Muscle of leg (tissue), 16 donors: ENCODE measurements at places on chromosomes 11 and 22. TPM values are rescaled to one million over a fixed set of nuclear protein-coding genes. Genes with fewer than 3 reads are reported as not detected.

- DNase-seq = no peak
These were observed 670.2 kb downstream of the TBC1D22A start for GRCh38 chr22:47432683-47433082.

GRCh38 chr11:100863080-100863581, 176.0 kb downstream of the ARHGAP42 start:
- DNase-seq = peak; percentile 78

DNA sequence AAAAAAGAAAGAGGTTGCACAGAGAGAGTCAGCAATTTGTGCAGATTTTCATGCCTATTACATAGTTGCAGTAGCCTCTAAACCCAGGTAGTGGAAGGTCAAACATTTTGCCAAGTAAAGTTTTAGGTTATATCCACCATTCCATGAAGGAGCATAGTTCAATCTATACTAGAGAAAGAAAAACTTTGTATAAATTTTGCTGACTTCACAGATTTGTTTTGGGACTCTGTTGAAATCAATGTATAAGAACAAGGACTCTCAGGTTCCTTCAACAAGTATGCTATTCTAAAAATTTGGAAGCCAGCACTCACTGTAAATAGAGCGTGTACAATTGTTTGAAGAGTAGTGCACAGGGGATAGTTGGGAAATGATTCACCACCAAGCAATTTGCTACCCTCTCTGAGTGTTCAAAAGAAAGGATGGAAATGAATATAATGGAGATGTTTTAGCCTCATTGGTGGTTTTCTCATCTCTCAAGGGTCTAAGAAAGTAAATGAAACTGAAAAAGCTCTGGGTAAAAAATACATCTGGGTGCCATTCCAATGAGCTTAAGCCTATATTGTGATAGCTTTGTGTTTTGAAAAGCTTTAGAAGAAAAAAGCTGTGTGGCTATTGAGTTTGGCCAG, 508.4 kb upstream of the LUZP2 start:
- DNase-seq = peak; percentile 7

TNNI2 gene
- 2,520 TPM for polyA plus RNA-seq

- DNase-seq = peak; percentile 65
These were observed 3.2 kb upstream of the BDNF start for GRCh38 chr11:27703481-27703880.

MPEG1 gene
- polyA plus RNA-seq = 11.9 TPM

- DNase-seq = no peak
These were observed 39.5 kb upstream of the SLC1A2 start for GRCh38 chr11:35458846-35459245.

DNA sequence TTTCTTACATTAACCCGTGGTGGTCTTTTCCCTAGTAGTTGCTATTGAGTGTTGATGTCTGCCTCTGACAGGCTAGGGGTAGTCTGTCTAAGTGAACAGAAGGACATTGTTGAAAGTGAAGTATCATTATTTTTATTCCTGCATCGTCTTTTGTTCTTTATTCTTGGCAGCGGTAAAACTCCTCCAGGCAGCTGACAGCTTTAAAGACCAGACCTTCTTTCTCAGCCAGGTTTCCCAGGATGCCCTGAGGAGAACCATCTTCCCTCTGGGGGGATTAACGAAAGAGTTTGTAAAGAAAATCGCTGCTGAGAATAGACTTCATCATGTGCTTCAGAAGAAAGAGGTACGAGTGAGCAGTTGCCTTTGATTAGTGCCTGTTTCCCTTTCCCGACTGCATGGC, 14.6 kb downstream of the TRMU start:
- no peak for DNase-seq

DNA sequence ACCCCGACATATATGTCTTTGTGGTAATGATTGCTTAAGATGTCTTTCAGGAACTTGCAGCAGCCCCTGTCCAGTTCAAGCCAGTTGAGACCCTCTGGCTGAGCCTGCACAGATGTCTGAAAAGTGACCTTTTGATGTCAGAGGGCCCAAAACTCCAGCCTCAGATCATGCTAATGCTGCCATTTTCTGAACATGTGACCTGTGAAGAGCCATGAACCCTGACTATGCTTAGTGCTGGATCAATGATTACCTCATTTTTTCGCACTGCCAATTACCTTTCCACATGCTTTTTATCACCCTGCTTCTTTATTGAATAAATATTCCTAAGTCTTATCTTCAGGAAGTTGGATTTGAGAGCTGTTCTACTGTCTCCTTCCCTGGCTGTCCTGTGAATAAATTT, 6.9 kb upstream of the CYP2R1 start:
- no peak for DNase-seq

DNA sequence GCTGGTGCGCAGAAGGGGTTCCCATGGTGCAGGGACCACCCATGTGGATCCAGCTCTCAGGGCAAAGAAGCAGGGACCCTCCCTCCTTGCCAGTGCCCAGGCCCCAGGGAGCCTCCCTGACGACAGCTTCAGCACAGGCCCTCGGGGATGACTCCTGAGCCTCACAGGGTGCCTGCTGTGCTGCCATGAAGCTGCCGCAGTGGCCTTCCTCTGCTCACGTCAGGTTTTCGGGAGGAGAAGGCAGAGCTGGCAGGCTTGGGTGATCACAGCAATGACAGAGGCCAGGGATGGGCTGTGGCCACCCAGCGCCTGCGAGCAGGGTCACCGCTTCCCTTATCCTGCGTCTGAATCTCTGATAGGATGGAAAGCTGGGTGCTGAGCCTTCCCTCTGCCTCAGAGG, 276.2 kb downstream of the BRD1 start:
- no peak for DNase-seq

TEX12 gene
- 0.23 TPM for polyA plus RNA-seq

SCN3B gene
- polyA plus RNA-seq = 19.2 TPM

USH1C gene
- polyA plus RNA-seq = 11.4 TPM

DNA sequence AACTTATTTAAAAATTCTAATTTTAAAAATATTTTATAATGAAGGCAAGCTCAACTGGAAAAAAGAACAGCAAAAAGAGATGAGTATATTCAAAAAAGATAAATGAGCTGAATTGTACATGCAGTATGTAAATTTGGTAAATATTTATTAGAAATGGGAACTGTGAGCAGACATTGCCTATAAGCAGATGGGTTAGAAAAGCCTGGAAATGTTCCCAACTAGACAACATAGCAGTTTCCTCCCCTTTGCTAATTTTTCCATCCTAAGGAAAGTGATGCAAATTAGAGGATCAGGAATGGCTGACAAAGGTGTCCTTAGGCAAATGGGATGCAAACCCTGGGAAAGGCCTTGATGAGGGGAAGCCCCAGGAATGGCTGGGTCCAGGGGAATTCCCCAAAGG, 37.2 kb downstream of the TP53I11 start:
- no peak for DNase-seq

HBD gene
- polyA plus RNA-seq = 0.59 TPM

GRCh38 chr11:17423533-17424310, 35.3 kb upstream of the KCNJ11 start:
- no peak for DNase-seq

DNA sequence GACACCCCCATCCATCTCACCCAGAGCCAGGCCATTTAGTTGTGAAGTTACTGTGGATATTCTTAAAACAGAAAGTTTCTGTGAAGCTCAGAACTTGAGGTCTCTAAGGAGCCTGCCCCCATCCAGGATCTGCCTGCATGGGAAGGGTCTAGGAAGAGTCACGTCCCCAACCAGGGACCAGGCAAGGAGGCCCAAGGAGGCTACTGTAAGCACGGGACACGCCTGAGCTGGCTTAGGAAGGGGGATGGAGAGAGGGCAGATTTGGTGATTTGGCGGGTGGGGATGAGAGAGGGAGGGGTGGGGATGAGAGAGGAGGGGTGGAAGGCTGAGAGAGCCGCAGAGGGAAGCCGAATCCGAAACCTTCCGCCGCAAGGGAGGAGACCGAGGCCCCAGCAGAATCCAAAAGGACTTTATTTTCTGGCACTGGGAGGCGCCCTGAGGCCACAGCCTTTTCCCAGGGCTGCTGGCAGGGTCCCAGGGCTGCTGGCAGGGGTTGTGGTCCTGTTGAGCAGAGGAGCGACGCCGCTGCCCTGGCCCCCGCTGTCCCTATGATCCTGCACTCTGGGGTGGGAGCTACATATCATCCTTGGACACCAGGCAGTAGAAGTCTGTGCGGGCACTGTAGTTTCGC, 9.4 kb downstream of the SIGIRR start:
- DNase-seq = no peak

DNA sequence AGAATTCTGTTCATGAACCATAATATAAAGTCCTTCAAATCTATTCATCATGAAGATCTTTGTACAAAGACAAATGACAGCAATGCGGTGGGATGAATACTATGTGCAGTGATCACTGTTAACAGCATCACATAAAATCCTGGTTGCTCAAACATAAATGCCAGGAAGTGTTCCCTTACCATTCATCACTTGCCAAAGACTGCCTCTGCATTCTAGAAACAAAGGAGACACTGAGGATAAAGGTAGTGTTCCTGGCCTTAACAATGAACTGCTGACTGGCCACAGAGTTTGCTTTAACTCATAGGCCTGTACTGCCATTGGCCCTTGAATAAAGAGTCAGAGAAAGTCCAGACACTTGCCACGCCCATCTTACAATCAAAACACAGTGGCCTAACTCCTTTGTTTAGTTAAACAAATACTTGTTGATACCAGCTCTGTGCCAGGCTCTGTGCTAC, 29.5 kb downstream of the C2CD3 start:
- no peak for DNase-seq

GRCh38 chr11:12724301-12725054, 50.3 kb downstream of the TEAD1 start:
- DNase-seq = peak; percentile 80

RIN1 gene
- 9.6 TPM for polyA plus RNA-seq

DNA sequence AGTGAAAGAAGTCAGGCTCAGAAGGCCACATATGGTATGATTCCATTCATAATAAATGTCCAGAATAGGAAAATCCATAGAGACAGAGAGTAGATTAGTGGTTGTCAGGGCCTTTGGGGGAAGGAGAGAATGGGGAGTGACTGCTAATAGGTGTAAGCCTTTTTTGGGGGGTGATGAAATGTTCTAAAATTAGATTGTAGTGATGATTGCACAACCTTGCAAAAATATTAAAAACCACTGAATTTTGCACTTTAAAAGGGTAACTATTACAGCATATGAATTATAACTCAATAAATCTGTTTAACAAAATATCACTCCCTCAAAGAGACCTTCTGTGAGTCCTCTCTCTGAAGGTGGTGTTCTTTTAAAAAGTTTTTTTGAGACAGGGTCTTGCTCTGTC, 72.3 kb upstream of the GRK3 start:
- no peak for DNase-seq

GRCh38 chr11:125111001-125111342, 454 bp downstream of the TMEM218 start:
- no peak for DNase-seq

DNA sequence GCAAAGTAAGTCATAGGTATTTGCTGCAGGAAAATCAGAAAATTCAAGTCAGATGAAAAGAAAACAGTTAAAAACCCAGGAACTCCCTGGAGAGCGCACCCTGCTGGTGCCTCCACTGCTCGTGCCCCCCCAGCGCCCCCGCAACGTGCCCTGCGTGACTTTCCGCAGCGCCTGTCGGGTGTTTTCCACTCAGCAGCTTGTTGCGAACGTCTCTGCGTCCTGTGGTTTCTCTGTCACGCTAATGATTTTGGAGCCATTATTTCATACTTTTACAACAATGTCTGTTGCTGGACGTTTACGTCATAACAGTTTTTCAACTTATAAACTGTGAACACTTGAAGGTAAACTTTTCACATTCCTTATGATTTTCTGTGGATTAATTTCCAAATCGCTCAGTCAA, 5.0 kb downstream of the CRELD2 start:
- DNase-seq = no peak

- peak; percentile 56 for DNase-seq
These were observed 13.6 kb downstream of the KCNJ5 start for GRCh38 chr11:128904656-128905344.

GRCh38 chr11:115924744-115925567, 420.7 kb upstream of the CADM1 start:
- DNase-seq = no peak

TRIM51 gene
- not detected for polyA plus RNA-seq

GRCh38 chr11:76415073-76415472, 29.7 kb upstream of the EMSY start:
- no peak for DNase-seq

- DNase-seq = no peak
These were observed 130.4 kb upstream of the TEAD1 start for GRCh38 chr11:12543596-12544415.

IFITM5 gene
- polyA plus RNA-seq = not detected

- DNase-seq = no peak
These were observed 94.1 kb downstream of the KCNQ1 start for GRCh38 chr11:2538951-2539350.

POTEH gene
- polyA plus RNA-seq = not detected

OR4B1 gene
- polyA plus RNA-seq = not detected

- DNase-seq = peak; percentile 73
These were observed 93.6 kb upstream of the CD44 start for GRCh38 chr11:35045236-35045820.

DNA sequence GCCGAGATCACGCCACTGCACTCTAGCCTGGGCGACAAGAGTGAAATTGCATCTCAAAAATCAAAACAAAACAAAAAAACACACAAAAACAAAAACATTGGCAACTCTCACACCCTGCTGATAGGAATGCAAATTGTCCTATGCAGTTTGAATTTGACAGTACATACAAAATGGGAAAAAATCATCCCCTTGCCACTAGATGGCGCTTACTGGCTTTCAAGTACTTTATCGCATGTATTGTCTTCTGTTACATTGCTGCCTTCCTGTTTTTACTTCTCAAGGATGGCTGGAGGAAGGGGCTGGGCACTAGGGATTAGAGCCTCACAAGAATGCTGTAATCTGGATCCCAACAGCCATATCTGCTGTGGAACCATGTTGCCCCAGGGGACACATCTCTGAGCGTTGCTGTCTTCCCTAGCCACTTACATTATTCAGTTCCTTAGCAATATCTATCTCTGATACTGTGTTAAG, 59.4 kb upstream of the A4GALT start:
- DNase-seq = peak; percentile 95

FAM118A gene
- 17.8 TPM for polyA plus RNA-seq

- peak; percentile 50 for DNase-seq
These were observed 4.8 kb downstream of the ROBO4 start for GRCh38 chr11:124892750-124893454.

KLHDC7B gene
- polyA plus RNA-seq = not detected

GRCh38 chr11:114077482-114078305, 18.2 kb downstream of the ZBTB16 start:
- DNase-seq = no peak

- DNase-seq = no peak
These were observed at the start of gene OR51B5 for GRCh38 chr11:5343474-5344335. Gene OR51B5, minus strand, starts transcription at chr11:5343524. Its CDS starts 0 bp downstream, at chr11:5343524.

GRCh38 chr11:13205486-13205885, 72.1 kb upstream of the BMAL1 start:
- no peak for DNase-seq
